Activated CD4-positive, alpha-beta T cell treated with anti-CD3 and anti-CD28 coated beads, Interleukin-2, amount 50 U/mL, for 48 hours (primary cell): ENCODE measurements at places on chromosomes 11 and 22.

GRCh38 chr22:47547881-47548650, 785.6 kb downstream of the TBC1D22A start:
- DNase-seq, result no peak

GRCh38 chr22:37419370-37419968, 7.8 kb downstream of the ELFN2 start:
- no peak for DNase-seq

- no peak for DNase-seq
These were observed 597.4 kb upstream of the CCDC179 start for GRCh38 chr11:23457641-23458040.

GRCh38 chr11:124514131-124514530, 29.3 kb downstream of the OR8B12 start:
- no peak for DNase-seq
